ENCODE measurements at places on chromosomes 11 and 22. TPM values are rescaled to one million over a fixed set of nuclear protein-coding genes. Genes with fewer than 3 reads are reported as not detected.

The WBP2NL gene
- 0.50 TPM for total RNA-seq

The APOL5 gene
- total RNA-seq, result not detected

The OR2AT4 gene
- not detected for total RNA-seq

The SLC5A4 gene
- total RNA-seq, result 0.31 TPM

The JAM3 gene
- 44.5 TPM for total RNA-seq

The LRRC4C gene
- total RNA-seq, result 2.1 TPM

The SCO2 gene
- total RNA-seq, result not detected

The DGCR6 gene
- total RNA-seq, result 11.2 TPM

The CCDC188 gene
- total RNA-seq, result 0.29 TPM

The F2 gene
- not detected for total RNA-seq

The SYNGR1 gene
- total RNA-seq, result 72.8 TPM

The CDC42EP2 gene
- total RNA-seq, result 9.5 TPM

The SLC35F2 gene
- 2.3 TPM for total RNA-seq

The GUCY1A2 gene
- 9.0 TPM for total RNA-seq

The HEPN1 gene
- total RNA-seq, result not detected

The NXPE4 gene
- total RNA-seq, result not detected

The ART1 gene
- not detected for total RNA-seq

The TH gene
- not detected for total RNA-seq

The OR8A1 gene
- total RNA-seq, result not detected

The STIP1 gene
- 145 TPM for total RNA-seq

The NFAM1 gene
- 3.6 TPM for total RNA-seq

The ST3GAL4 gene
- total RNA-seq, result 68.8 TPM

The RASL10A gene
- total RNA-seq, result 2.9 TPM

The PHF21B gene
- 1.4 TPM for total RNA-seq

The CCDC87 gene
- total RNA-seq, result 0.99 TPM

All from right cardiac atrium (tissue), 5 donors.